Activated T-cell treated with anti-CD3 and anti-CD28 coated beads for 48 hours (primary cell): ENCODE measurements at places on chromosomes 3 and 15.

DNA sequence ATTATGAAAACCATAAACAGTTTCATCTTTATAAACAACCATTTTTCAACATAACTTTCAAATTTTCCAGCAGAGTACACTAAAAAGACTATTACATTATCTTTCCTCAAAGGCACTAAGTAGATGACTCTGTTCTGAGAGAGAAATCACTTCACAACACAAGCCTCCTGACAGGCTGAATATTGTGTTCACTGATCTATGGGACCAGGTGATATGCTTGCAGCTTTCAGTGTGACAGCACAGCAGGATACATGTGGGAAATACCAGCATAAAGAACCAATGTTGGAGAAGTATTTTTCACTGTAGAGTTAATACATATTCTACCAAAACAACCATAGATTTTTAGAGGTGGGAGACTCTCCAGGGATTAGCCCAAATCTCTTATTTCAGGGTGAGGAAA, 350.6 kb downstream of the PLCL2 start:
- no peak for DNase-seq

DNA sequence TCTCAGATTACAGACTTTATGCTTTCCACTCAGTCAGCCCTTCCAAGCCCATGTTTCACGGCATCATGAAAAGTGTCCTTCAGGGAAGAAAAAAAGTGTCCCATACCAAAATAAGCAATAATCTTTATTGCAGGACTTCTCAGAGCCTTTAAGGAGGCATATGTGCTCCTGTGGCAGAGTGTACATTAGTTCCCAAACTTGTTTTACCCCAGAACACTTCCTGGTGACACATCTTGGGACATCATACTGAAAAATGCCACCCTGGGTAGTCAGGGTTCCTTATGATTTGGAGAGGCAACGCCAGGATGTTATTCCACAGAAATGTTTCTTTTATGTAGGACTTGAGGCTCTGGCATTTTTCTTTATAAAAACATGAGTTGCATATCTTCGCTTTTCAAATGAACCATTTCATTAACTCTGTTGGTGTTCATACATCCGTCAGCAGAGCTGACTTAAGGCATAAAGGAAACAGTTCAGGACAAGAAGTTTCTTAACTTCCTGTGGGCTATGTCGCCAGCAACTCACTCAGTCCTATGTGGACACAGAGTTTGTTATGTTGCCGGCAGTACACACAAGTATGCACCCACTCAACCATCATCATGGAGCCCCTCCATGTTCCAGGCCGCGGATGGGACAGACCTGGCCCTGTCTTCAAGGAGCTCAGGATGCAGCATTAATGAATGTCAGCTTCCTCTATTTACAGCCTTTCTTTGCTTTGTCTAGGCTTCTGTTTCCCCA, 63.8 kb downstream of the CASR start:
- DNase-seq = no peak

DNA sequence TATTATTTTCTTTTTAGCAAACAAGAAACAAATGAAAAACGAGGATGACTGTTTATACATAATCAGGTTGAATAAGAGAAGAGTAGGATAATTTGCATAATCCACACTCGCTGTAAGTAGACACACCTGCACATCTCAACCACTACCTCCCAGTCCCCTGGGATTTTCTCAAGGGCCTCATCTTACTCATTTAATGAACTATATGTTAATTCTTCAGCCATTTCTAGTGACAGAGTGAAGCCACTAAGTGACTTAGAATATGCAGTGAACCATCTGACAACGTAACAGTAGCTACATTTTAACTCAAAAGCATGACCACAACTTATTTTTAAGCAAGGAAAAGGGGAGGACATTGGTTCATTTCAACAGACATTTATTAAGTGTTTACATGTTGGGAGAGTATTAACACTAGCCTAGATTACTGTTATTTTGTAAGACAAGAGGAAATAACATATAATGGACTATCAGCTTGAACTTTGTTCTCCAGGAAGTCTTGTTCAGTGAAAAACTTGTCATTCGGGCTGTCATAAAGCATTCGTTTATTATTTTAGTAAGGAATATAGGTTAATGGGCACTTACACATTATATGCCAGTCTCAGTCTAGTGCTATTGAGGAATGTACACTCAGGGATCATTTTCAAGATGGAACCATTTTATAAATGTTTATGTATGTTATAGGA, 173.0 kb upstream of the ROBO2 start:
- no peak for DNase-seq

GRCh38 chr3:49727154-49727923, 3.6 kb upstream of the GMPPB start:
- DNase-seq = no peak

GRCh38 chr3:48848816-48849515, 1.3 kb upstream of the PRKAR2A start:
- DNase-seq = no peak

GRCh38 chr15:66911131-66911700, 154.2 kb upstream of the SMAD3 start:
- no peak for DNase-seq

GRCh38 chr3:52915294-52915693, 17.9 kb upstream of the STIMATE start:
- DNase-seq = no peak

- DNase-seq = no peak
These were observed 19.2 kb downstream of the DZIP3 start for GRCh38 chr3:108608750-108609149.

DNA sequence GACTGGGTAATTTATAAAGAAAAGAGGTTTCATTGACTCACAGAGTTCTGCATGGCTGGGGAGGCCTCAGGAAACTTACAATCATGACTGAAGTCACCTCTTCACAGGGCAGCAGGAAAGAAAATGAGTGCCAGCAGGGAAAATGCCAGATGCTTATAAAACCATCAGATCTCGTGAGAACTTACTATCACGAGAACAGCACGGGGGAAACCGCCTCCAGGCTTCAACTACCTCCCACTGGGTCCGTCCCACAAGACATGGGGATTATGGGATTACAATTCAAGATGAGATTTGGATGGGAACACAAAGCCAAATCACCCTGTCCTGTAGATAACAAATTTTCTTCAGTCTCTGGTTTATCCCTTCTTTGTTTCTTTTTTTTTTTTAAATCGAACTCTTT, 31.0 kb upstream of the AVEN start:
- DNase-seq = no peak

- no peak for DNase-seq
These were observed 37.9 kb downstream of the TUBGCP4 start for GRCh38 chr15:43408789-43409188.

GRCh38 chr3:5002174-5002870, 23.1 kb downstream of the BHLHE40 start:
- DNase-seq = peak; percentile 72

GRCh38 chr3:180959691-180960090, 29.8 kb downstream of the DNAJC19 start:
- DNase-seq = no peak

DNA sequence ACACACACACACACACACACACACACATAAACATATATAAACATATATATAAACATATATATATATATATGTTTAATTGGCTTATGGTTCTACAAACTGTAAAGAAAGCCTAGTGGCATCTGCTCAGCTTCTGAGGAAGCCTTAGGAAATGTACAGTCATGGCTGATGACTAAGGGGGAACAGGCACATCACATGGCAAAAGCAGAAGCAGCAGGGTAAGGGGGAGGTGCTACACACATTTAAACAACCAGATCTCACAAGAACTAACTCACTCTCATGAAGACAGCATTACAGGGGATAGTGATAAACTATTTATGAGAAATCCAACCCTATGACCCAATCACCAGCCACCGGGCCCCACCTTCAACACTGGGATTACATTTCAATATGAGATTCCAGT, 922.9 kb downstream of the SI start:
- no peak for DNase-seq

GRCh38 chr15:62878070-62878469, 164.5 kb upstream of the TPM1 start:
- DNase-seq = no peak

- no peak for DNase-seq
These were observed 319.2 kb downstream of the SLC9A9 start for GRCh38 chr3:143529018-143529478.

DNA sequence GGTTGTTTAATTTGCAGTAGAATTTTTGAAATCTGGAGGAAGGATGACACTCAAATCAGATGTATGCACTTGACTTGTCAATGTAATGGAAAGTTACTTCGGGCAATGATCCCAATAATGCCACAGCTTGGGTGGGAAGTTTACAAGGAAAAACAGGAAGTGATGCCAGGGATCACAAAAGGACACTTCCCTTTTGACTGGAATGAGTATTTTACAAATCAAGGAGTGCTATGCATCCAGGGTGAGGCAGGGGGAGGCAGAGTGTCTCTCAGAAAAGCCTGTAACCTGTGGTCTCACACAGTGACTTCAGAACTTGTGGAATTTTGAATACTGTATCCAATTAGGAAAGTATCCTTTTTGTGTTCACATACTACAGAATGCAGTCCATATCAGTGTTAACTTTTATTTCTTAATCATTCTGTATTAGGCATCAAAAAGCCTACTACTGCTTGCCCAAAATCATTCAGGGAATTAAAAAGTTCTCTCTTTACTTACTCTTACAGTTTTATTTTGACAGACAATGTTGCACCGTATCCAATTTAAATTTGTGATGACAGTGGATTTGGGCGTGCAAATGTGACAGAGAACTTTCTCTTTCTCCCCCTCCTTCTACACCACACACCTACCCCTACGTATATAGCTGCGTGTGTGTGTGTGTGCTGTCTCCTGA, 445.1 kb downstream of the MECOM start:
- DNase-seq = no peak

GRCh38 chr15:58487724-58488120, 55.9 kb downstream of the LIPC start:
- no peak for DNase-seq

GRCh38 chr3:20052851-20053250, 12.6 kb downstream of the KAT2B start:
- DNase-seq = no peak

DNA sequence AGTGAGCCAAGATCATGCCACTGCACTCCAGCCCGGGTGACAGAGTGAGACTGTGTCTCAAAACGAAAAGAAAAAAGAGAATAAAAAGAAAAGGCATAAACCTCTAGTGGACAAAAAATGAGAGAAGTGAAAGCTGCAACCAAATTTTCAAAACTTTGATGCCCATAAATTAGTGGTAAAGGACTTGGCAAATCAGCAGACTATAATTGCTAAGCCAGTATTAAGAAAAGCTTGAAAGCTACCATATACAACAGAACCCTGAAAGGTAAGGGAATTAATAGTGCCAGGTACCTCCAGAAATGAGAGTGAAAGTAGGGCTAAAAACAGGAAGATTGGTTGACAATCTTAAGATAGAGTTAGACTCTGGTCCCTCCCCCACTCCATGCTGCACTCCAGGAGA, 32.9 kb upstream of the SLC22A13 start:
- DNase-seq = no peak

- peak; percentile 17 for DNase-seq
These were observed 83.1 kb downstream of the DNAJB8 start for GRCh38 chr3:128383316-128384235.

GRCh38 chr15:39404767-39405181, 176.1 kb upstream of the THBS1 start:
- DNase-seq = no peak

DNA sequence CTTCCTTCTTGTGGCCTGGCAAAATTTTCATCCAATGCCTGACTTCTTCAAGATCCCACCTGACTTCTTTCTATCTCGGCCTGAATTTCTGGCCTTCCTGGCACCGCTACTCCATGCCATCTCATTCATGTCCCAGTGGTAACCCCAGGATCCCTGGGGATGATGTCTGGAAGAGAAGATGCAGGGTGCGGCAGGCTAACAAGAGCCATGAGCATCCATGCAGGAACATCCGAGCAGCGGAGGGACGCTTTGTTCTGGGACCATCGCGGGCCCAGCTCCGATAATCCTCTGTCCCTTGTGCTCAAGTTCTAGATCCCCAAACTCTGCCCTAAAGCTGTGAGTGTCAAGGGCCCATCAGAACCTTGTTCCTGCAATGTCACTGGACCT, 10.9 kb downstream of the MYL3 start:
- DNase-seq = no peak

DNA sequence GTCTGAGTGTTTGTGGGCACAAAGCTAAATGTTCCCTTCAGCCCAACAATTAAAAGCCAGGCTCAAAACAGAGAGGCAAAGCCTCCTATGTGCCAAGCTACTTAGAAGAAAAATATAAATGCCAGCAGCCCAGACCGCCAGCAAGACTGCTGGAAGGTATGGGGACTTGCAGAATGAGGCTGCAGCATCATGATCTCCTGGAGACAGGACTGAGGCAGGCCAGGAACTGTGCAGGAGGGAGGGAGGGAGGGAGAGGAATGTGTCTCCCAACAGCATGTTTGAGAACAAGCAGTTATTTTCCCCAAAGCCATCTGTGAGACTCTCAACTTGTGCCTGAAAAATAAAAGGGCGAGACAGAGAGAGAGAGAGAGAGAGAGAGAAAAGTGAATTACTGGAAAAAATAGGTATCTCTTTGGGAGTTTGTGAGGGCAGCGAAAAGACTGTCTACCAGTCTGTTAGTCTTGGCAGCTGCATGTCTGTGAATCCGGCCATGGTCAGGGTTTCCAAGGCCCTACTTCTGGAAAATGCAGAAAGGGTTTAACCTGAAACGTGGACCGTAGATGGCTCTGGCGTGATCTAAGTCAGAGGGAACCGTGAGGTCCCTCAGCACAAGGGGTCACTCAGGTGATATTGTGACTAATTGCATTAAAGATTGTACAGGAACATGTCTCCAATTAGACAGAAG, 139.7 kb upstream of the COL8A1 start:
- DNase-seq = no peak

DNA sequence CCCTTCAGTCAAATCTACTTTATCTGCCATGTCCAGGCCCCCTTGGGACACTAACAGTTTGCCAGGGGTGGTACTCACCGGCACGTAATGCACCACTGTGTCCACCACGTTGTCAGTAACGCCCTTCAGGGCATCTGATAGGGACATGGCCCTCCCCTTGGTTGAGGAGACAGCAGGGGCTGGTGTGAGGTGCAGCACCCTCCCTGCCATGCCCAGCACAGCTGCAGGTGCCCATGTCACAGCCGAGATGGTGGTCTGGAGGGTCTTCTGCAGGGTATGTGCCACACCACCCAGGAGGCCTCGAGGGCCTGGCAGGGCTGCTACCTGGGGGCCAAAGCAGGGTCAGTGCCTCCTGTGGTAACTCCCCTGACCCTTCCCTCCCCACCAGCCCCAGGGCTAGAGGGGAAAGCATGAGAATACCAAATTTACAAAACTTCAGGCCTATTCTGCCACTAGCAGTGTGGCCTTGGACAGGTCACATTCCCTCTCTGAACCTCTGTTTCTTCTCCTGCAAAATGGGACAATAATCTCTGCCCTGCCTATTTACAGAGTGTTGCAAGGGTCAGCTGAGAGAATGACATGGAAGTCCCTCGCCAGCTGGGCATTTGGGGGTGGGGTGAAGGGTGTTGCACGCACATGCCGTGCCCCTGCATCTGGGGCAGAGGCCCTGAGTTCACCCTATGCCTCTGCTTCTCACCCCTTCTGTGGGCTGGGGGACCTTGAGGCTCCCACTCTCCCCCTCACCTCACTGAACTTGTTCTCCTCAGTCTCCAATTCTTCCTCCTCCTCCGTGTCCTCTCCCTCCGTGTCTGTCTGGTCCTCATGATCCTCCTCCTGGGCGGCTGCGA, 11.8 kb upstream of the KIF7 start:
- no peak for DNase-seq

GRCh38 chr3:14512281-14512941, 27.7 kb downstream of the GRIP2 start:
- DNase-seq = no peak
